ENCODE measurements at places on chromosomes 1 and 21. TPM values are rescaled to one million over a fixed set of nuclear protein-coding genes. Genes with fewer than 3 reads are reported as not detected.

MSH4 gene
- 0.33 TPM for total RNA-seq

OR2T33 gene
- not detected for total RNA-seq

INSRR gene
- not detected for total RNA-seq

SPRR4 gene
- not detected for total RNA-seq

XCL2 gene
- total RNA-seq = not detected

Data from smooth muscle cell of trachea (primary cell).